ENCODE measurements at places on chromosomes 2 and 18. TPM values are rescaled to one million over a fixed set of nuclear protein-coding genes. Genes with fewer than 3 reads are reported as not detected.

Gene SPHKAP
- not detected for total RNA-seq

Gene HMSD
- not detected for total RNA-seq

Gene PROKR1
- not detected for total RNA-seq

Gene CXCR1
- total RNA-seq = 0.16 TPM

Gene DPP10
- total RNA-seq = not detected

- DNase-seq = no peak
Observed at GRCh38 chr2:33812707-33813106, 213.6 kb upstream of the FAM98A start.

- DNase-seq = no peak
Observed at GRCh38 chr2:16173893-16174692, 233.7 kb downstream of the MYCN start.

- no peak for DNase-seq
Observed at GRCh38 chr2:42421157-42421485, 60.1 kb upstream of the COX7A2L start.

DNA sequence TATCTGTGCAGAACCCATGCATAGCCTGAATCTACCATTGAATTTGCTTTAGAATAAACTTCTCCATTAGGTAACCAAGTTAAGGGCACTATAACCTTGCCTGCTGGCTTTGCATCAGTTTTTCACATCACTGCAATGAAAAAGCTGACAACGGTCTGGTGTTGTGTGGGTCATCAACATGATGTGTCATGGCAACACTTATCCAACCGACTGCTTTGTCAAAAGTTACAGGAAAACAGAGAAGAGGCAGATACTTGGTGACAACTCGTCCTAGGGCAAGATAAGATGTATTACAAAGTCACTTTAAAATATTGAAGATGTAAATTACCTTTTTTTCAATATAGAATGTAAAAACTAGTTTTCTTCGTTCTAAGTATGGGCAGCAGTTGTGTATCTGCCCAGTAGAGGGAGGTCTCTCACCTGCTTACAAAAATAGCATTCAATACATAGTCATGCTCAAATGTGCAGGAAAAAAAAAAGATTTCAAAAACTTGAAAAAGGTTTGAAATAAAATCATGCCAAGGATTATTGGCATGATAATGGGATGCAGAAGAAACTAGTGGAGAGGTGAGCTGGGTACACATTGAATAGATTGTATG, 96.3 kb downstream of the EVA1A start:
- no peak for DNase-seq

GRCh38 chr2:95316466-95317122, 19.4 kb downstream of the KCNIP3 start:
- no peak for DNase-seq

GRCh38 chr18:80246445-80247392, 595 bp downstream of the PARD6G start:
- no peak for DNase-seq

- DNase-seq = no peak
Observed at GRCh38 chr2:54259413-54260240, 3.6 kb upstream of the TSPYL6 start.

DNA sequence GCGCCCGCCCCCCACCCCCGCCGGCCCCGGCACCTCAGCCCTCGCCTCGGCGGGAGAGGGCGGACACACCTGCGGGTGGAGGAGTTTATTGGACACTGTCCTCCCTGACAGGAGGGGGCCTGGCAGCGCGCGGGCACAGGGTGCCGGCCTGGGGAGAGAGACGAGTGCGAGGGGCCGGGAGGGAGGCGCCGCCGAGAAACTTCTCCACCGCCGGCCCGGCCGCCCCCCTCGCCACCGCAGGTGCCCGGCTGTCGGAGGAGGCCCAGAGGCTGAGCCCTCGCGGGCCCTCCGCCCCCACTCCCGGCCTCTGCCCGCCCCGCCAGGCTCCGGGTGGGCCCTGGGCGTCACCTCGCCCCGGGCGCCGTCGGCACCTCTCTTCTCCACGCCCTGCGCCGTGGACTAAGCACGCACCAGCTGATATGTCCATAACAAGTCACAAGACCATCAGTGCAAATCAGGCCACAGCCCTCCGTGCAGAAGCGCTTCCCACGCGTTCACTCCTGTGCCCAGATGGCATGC, 311.3 kb downstream of the CELF4 start:
- no peak for DNase-seq

DNA sequence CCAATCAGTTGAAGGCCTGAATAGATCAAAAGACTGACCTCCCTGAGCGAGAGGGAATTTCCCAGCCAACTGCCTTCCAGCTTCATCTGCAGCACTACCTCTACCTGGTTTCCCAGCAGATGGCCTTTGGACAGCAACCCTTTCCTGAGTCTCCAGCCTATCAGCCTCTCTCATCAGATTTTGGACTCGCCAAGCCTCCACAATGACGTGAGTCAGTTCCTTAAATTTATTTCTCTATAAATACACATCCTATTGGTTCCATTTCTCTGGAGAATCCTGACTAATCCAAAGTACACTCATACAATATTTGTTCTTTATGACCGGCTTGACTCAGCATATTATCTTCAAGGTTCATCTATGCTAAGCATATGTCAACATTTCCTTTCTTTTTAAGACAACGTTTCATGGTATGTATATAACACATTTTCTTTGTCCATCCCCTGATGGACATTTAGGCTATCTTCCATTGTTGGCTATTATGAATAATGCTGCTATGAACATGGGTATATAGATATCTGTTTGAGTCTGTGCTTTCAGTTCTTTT, 294.6 kb downstream of the LRATD1 start:
- DNase-seq = no peak

DNA sequence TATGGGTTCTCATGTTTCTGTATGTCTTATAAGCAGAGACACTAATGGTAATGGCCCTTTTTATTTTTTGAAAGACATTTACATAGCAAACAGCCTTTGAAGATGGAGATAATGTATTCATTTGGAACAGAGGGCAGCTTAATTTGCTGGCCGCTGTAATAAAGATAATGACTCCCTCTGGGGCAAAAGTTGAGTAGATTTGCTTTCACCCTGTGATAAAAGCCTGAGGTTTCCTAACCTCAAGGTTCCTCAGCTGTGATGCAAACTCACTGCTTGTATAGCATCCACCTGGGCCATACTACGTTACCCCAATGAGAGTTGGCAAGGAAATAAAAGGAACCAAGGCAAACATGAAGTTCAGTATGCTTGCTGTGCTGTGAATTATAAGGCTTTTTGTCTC, 54.8 kb downstream of the TEX51 start:
- no peak for DNase-seq

- no peak for DNase-seq
Observed at GRCh38 chr2:19745318-19746136, 156.3 kb downstream of the TTC32 start.

DNA sequence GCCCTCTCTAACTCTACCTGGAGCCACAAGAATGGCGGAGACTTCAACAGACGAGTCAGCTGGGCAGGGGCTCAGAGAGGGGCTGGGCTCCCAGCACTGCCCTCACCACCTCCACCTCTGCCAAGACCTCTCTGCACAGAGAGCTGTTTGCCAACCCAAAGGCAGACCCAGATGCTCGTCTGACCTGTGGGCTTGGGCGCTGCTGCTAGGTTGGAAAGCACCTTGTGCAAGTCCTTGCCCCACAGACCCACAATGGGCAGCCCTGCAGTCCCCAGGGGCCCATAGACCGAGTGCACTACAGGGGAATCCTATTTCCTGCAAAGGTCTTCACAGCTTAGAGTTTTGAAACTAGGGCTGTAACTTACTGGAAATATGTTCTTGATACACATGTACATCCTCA, 13.3 kb downstream of the ACKR3 start:
- DNase-seq = no peak

DNA sequence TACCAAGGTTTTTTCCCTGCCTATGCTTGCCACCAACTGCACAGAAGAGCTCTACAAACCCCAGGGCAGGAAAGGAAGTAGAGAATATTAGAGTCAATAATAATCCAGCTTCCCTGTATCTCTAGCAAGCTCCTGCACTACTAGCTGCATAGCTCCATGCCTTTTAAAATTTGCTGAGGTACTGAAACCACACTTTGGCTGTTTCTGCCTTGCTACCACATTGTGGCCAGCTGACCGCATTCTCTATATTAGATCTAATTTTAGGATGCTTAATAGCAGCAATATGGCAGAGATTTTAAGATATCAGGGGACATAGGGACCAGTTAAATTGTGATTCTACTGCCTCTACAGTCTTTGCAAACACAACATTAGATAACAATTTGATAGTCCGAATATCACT, 534.6 kb downstream of the MBD2 start:
- no peak for DNase-seq

Measured in naive thymus-derived CD4-positive, alpha-beta T cell (primary cell).